Fibroblast of upper back skin (primary cell): ENCODE measurements at places on chromosomes 2 and 18.
A peak's percentile ranks its signal among the peaks of the same experiment; 100 is the strongest.

DNA sequence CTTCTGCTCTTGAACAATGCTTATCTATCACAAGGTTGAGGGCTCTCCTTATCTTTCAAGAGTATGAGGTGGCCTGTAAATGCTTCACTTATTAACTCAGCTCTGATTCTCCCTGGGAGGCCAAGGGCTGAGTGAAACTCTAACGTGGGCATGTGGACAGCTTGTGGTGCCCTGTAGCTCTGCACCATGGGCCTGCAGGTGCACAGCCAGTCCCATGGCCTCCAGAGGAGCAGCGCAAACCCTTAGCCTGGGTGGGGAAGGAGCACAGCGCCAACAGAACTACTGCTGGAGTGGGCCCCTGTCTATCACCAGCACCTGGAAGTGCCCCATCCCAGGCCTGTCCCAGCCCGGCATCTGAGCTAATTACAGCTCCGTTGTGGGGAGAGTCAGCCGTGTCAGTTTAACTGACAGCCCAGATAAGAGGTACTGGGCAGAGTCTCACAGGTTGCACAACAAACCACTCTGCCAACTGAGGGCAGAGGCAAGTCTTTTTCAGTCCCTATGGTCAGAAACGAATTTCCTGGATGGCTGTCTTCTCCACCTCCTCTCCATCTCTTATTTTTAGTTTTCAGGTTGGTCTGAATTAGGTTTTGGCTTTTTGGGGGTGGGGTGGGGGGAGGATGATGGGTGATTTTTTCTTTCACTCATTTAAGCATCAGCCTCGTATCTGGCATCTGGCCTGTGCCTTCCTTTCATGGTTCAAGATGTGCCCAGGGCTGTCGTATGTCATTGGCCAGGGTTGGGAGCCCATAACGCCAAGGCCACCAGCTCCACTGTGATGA is 219.5 kb downstream of the BCL2 start:
- DNase-seq: no peak

DNA sequence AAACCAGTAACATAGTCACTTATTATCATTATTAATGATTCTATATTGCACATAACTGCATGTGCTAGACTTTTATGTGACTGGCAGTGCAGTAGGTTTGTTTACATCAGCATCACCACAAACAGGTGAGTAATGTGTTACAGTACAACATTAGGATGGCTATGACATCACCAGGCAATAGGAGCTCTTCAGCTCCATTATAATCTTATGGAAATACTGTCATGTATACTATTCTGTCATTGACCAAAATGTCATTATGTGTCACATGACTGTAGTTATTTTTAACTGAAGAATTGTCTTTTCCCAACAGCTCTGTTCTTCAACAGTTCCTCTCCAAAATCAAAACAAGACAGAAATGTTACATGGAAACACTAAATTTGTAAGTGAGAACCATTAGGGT is 96.3 kb downstream of the C18orf54 start:
- no peak for DNase-seq

GRCh38 chr2:130963196-130963848 is 126.6 kb downstream of the ARHGEF4 start:
- DNase-seq: no peak

GRCh38 chr2:68435615-68436014 is 31.5 kb downstream of the FBXO48 start:
- DNase-seq: peak; percentile 43

GRCh38 chr2:236319036-236319435 is 54.8 kb upstream of the ASB18 start:
- DNase-seq: no peak

DNA sequence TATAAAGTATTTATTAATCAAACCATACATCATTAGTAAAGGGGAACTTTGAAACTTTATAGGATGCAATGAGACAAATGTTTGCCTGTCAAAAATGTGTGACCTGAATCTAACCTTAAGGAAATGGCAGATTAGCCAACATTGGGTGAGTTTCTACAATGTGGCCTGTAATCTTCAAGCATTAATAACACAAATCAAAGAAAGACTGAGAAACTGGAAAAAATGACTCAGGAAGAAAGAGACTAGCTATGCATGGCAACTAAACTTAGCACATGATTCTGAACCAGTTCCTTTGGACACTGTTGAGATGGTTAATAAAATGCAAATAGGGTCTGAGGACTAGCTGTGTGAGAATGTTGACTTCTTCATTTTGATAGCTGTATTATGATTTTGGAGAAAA is 628.6 kb upstream of the ID2 start:
- DNase-seq: peak; percentile 52

DNA sequence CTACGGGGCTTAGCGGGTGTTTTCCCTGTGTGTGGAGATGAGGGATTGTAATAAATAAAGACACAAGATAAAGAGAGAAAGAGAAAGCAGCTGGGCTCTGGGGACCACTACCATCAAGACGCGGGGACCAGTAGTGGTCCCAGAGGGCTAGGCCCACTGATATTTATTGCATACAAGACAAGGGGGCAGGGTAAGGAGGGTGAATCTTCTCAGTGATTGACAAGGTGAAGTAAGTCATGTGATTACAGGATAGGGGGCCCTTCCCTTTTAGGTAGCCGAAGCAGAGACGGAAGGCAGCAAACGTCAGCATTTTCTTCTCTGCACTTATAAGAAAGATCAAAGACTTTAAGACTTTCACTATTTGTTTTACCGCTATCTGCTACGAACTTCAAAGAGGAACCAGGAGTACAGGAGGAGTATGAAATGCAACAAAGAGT is 4.5 kb upstream of the GAL3ST2 start:
- no peak for DNase-seq

DNA sequence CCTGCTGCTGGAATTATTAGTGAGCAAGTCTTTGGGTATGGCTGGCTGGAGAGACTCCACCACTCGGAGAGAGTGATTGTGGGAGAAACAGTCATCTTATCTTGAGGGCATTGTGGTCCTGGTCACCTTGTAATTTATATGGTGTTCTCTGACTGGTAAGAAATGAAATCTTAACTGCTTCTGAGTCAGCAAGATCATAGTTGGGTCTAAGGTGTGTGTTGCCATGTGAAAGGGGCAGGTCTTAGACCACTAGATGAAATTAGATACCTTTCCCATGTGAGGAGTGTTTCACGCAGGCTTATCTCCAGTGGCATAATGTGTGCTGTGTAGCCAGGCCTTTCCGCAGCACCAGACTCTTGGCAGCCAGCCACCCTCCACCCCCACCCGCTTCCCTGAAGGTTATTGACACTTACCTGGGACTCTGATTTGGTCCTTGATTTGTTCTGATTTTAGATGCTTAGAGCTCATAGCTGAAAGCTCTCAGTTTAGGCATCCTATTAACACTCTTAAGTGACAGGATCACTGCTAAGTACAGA is 7.7 kb downstream of the MAPRE3 start:
- no peak for DNase-seq

GRCh38 chr2:28271919-28272250 is 120.8 kb upstream of the FOSL2 start:
- DNase-seq: peak; percentile 70
